ENCODE measurements at places on chromosomes 13 and 19. TPM values are rescaled to one million over a fixed set of nuclear protein-coding genes. Genes with fewer than 3 reads are reported as not detected.

BBC3 gene
- polyA plus RNA-seq = 2.9 TPM

NLRP4 gene
- polyA plus RNA-seq = not detected

GRCh38 chr19:5143471-5144411, 174.8 kb downstream of the KDM4B start:
- DNase-seq = no peak

DNA sequence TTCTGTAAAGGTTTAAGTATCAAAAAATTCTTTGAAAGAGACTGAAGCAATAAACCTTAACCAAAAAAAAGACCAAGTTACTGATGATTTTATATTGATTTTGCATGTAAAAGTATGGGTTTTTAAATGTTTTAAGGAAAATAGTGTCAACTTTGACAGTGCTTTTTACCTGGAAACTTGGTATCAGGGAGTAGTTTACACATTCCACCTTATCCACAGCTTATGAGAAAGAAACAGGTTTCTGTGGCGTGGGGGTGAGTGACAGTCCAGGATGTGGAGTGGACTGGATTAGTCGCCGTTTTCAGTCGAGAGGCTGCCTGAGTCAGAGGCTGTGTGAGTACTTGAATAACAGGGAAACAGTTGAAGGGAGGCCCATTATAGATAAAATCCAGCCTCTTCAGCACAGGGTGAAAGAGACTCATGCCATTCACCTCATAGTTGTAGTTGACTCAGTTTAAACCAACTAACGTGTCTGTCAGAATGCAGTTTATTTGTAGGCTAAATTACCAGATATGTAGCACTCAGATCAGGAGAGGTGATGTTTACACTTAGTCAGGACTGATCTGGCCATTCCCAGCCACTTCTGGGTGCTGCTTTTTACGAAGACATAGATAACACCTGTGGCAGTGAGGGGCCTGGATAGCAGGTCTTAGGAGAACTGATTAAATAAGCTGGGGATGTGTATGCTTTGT, 595 bp upstream of the GPR183 start:
- no peak for DNase-seq

DNA sequence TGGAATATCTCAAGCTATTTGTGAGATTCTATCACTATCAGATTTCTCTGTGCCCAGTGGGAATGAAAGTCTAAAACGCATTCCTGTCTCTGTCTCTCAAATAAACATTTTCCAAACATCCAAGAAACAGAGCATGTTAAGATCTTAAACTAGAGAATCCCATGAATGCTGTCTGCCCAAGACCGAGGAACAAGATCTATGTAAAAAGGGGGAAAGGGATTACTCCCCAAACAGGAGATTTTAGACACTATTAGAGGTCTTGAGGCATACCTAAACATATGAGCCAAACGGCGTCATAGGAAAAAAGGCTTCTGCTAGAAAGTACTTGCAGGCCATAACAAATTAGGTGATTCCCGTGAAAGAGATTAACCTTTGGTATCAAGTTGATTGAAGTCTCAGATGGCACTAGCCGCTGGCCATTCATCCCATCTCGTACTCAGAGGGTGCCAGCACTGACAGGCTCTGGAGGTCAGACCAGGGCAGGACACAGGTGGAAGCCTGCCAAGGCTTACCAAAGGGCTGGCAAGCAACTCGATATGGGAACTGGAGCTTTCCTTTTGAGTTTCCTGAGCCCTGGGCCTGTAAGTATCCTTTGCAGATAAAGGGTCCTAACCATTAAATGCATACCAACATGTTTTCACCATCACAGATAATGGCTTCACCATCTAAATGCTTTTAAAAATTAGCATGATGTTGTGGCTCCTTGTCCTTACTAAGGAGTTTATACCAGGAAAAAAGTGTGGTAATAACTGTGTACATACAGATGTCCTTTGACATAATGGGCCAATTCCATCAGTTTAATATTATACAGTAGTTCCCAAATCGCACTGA, 225.2 kb downstream of the FOXO1 start:
- no peak for DNase-seq

GRCh38 chr13:80486402-80486801, 145.5 kb upstream of the SPRY2 start:
- no peak for DNase-seq

DNA sequence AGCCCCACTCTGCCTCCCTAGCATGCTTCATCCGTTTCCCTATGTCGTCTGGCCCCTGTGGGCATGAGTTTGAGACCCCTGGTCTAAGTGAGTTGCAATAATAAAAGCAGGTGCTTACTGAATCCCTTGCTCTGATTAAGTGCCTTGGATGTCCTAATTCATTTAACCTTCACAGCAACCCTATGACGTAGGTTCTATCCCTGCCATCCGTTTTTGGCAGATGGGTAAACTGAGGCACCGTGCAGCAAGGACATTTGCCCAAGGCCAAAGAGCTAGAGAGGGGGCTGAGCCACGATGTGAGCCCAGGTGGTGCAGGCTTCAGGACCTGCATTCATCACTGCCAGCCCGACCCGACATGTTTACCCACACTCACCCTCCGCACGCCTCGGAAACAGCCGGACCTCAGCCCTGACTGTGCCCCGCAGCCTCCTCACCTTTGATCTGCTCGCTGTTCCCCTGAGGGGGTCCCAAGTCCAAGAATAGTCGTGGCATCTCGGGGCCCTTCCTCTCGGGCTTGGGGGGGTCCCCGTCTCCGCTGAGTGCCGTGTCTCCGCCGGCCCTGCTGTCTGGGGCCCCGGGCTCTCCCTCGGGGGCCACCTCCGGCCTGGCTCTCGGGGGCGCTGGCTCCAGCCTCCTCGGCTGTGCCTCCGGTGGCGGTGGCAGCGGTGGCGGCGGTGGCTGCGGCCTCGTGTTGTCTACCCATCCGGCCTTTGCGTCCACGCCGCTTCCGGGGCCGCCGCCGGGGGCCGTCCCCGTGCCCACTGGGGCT, 14.5 kb downstream of the LMTK3 start:
- DNase-seq = no peak

- DNase-seq = no peak
Measured at GRCh38 chr19:13100841-13101589, 1.6 kb downstream of the LYL1 start.

DNA sequence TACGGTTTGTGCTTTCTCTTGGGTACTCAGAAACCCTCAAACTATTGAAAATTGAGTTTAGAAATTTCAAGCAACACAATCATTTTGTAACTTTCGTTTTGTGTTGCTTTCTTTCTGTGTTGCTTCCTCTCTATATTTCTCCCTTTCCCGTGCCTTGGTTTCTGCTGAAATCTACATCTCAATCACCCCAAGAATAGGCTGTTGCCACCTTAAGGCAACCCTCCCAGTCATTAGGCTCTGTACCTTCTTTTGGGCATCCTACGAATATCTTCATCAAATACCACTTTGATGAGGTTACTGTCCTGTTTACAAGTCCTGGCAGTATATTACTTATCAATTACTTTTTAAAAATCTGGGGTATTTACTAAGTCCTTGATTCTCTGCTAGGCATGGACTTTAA, 621.6 kb downstream of the GPC6 start:
- DNase-seq = no peak

DNA sequence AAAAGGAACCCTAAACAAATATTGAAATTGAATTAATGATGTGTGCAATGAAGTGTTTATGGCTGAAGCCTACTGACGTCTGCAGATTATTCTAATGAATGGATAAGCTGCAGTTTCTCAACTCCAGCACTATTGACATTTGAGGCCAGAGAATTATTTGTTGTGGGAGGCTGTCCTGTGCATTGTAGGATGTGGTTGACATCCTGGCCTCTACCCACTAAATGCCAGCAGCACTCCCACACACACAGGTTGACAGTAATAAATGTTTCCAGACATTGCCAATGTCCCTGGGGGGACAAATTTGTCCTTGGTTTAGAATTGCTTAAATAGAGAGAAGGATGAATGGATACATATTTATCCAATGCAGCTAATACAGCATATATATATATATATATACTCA, 19.2 kb upstream of the MYH14 start:
- no peak for DNase-seq

Measured in left renal cortex interstitium (tissue), 4 donors.